ENCODE measurements at places on chromosomes 2 and 18.

- DNase-seq, result no peak
These were observed 12.2 kb downstream of the SCN1A start for GRCh38 chr2:166115589-166115988.

- DNase-seq, result no peak
These were observed 91.5 kb downstream of the ACTR2 start for GRCh38 chr2:65319072-65319673.

GRCh38 chr2:118442996-118443553 is 354.8 kb downstream of the INSIG2 start:
- DNase-seq, result no peak

GRCh38 chr2:182858671-182859070 is 7.8 kb downstream of the FRZB start:
- no peak for DNase-seq

- no peak for DNase-seq
These were observed 29.9 kb downstream of the CPO start for GRCh38 chr2:206969192-206969591.

- DNase-seq, result no peak
These were observed 40.7 kb upstream of the KLF11 start for GRCh38 chr2:10002681-10003080.

GRCh38 chr2:191064590-191064989 is 50.6 kb upstream of the STAT1 start:
- no peak for DNase-seq
